ENCODE measurements at places on chromosomes 4 and X. TPM values are rescaled to one million over a fixed set of nuclear protein-coding genes. Genes with fewer than 3 reads are reported as not detected.

The L1CAM gene
- total RNA-seq, result 1.3 TPM

DNA sequence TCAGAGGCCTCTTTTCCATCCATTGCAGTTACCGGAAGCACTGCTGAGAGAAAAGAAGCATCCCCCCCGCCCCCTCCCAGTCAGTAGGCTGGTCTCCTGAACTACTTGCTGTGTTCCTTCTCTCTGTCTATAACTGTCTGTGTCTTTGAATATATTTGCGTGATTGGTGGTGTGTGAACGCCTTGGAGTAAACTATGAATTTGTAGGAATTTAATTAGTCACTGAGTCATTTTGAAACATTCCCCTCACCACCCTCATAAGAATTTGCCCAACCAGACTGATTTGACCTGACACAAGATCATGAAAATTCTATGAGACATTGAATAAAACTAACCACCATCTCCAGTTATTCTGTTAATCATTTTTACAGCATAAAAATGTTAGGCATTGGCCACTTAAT lies 6.7 kb upstream of the NXF3 start:
- DNase-seq, result no peak
- no peaks in the 10 kb centered on the region for H3K27me3 ChIP-seq
- H3K27ac ChIP-seq, result no peak overlapping the region
- H3K4me3 ChIP-seq, result no peak overlapping the region
- no peaks in the 10 kb centered on the region for H3K36me3 ChIP-seq

The PPM1K gene
- total RNA-seq, result 38.8 TPM

DNA sequence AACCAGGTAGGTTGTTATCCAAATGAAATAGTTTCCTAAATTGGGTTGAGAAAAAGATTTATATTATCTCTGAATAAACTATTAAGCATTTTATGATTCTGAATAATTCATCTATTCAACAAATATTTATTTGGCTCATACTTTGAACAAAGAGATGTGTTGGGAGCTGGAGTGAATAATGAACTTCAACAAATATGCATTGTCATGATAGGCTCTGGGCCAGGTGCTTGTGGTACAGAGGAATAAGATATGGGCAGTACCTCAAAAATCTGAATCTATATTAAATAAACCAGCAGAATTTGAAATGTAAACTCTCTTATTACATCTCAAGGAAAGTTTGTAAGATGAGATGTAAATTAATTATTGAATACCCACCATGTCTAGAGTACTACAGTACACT lies 75.7 kb upstream of the DCLK2 start:
- H3K36me3 ChIP-seq, result no peaks in the 10 kb centered on the region

The UBA6 gene
- 78.2 TPM for total RNA-seq

DNA sequence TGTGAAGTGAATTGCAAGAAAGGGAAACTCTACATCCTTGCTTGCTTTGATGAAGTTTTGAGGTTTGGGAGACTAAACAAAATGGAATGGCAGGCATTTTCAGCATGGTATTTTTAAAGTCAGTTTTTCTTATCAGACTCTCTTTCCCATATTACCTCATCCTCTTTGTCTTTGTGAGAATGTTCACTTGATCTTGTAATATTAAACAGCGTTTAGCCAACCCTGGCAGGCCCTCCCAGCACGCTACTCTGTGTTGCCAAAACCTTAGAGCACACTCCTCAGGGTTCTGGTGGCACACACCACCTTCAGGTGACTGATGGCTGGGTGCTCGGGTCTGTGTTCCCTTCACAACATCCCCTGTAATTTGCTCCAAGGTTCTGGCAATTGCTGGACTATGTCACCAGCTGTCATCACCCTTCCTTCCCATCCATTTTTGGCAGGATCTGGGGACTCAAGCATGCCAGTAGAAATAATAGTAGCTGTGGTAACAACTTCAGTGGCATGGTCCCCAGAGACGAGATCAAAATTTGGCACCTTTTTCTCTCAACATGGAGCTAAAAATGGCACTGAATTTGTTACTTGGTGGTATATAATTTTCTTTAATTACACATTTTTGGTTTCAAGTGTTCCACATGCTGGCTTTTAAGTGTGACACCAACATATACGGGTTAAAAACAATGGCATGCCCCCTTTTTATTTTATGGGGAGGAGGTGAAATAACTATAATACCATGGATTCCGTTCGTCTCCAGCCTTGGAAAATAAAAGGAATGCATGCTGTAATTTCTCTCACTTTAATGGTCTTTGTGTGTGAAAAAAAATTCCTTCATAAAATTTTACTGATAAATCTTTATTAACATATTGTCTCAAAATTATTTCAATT lies 273.1 kb downstream of the DCTD start:
- no peaks in the 10 kb centered on the region for H3K4me1 ChIP-seq
- H3K36me3 ChIP-seq, result no peaks in the 10 kb centered on the region
- no peak for DNase-seq
- H3K4me3 ChIP-seq, result no peak overlapping the region
- H3K27me3 ChIP-seq, result no peaks in the 10 kb centered on the region
- H3K27ac ChIP-seq, result no peak overlapping the region

DNA sequence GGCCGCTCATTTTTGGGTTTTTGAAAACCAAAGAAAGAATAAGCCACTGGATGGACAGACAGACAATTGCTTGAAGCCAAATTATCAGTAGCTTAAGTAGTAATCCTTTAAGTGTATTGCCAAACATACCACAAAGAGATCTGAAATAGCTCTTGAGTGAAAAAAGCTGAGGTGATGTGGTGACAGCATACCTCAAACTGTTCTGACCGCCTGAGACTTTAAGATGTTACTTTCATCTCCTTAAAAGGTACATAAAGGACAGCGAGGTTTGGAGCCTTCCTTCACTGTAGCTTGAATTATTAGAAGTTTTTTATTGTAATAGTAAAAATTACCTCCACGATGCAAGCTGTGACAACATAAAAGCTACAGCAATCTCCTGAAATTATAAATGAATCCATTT lies 271.5 kb upstream of the FAM241A start:
- H3K27ac ChIP-seq, result no peak overlapping the region
- H3K27me3 ChIP-seq, result no peaks in the 10 kb centered on the region

The LRRC66 gene
- 0.05 TPM for total RNA-seq

DNA sequence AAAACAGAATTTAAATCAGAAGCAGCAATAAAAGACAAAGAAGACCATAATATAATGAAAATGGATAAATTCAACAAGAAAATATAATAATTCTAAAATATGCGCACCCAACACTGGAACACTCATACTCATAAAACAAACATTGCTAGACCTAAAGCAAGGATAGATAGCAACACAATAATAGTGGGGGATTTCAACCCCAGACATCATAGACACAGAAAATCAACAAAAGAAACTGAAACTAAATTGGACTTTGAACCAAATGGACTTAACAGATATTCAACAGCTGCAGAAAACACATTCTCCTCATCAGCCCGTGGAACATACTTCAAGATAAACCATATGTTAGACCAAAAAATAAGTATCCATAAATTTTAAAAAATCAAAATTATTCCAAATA lies 1552.6 kb downstream of the C4orf33 start:
- no peak for DNase-seq
- H3K4me3 ChIP-seq, result no peak overlapping the region
- no peaks in the 10 kb centered on the region for H3K36me3 ChIP-seq
- no peaks in the 10 kb centered on the region for H3K4me1 ChIP-seq
- H3K27me3 ChIP-seq, result no peaks in the 10 kb centered on the region
- H3K27ac ChIP-seq, result no peak overlapping the region

- DNase-seq, result no peak
- no peaks in the 10 kb centered on the region for H3K36me3 ChIP-seq
- H3K4me1 ChIP-seq, result no peaks in the 10 kb centered on the region
- no peak overlapping the region for H3K27ac ChIP-seq
Observed at GRCh38 chr4:24076811-24077210, 187.0 kb upstream of the PPARGC1A start.
